ENCODE measurements at places on chromosomes 16 and 17. TPM values are rescaled to one million over a fixed set of nuclear protein-coding genes. Genes with fewer than 3 reads are reported as not detected.
A peak's percentile ranks its signal among the peaks of the same experiment; 100 is the strongest.

Gene CCDC200
- not detected for total RNA-seq

Gene SPIRE2
- 0.77 TPM for total RNA-seq

Gene CA7
- not detected for total RNA-seq

DNA sequence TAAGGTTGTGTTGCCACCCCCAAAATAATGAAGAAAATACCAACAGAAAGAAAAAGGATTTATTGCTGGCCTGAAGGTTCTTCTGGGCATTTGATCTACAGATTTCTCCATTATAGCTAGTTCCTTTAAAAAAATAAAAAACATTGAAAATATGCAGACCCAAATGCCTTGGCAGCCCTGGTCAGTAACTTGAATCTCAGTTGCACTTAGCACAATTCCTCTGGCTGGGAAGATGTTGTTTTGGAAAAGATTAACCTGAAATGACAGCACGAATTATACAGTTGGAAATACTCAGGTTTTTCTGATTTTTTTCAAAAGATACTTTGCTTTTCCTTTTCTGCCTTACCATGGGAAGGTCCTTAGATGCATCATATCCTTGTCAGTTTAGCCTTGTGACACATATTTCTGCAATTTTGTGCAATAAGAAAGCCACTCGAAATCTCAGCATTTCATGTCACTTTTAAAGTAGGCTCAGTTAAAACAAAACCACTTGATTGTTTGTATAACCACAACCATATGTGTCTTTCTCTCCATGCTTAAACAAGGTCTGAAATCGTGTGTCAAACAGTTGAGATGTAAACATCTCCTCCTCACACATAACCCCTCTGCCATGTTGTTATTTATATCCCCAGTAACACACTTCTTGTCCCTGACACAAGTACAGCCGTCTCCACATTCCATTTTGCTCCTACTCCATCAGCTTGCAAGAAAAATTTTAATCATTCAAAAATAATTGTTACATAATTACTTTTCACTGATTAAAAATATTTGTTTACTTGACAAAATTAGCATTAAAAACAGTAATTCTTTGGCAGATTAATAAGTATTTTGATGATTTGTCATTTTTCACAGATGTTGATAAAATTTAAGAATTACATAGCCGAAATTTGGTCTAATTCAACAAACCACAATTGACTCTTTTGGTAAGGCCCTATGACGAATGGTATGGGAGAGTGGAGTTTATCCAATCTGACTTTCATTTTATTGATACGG lies 61.1 kb downstream of the SIAH1 start:
- DNase-seq: no peak

Gene RTN4RL1
- total RNA-seq: 1.9 TPM

- peak; percentile 31 for DNase-seq
Measured at GRCh38 chr16:23186171-23186570, 3.6 kb downstream of the SCNN1G start.

GRCh38 chr16:46620266-46621005 lies 743 bp downstream of the SHCBP1 start:
- DNase-seq: no peak

GRCh38 chr16:5042574-5043171 lies 8.9 kb upstream of the NAGPA start:
- DNase-seq: no peak

Gene FLYWCH2
- 28.6 TPM for total RNA-seq

DNA sequence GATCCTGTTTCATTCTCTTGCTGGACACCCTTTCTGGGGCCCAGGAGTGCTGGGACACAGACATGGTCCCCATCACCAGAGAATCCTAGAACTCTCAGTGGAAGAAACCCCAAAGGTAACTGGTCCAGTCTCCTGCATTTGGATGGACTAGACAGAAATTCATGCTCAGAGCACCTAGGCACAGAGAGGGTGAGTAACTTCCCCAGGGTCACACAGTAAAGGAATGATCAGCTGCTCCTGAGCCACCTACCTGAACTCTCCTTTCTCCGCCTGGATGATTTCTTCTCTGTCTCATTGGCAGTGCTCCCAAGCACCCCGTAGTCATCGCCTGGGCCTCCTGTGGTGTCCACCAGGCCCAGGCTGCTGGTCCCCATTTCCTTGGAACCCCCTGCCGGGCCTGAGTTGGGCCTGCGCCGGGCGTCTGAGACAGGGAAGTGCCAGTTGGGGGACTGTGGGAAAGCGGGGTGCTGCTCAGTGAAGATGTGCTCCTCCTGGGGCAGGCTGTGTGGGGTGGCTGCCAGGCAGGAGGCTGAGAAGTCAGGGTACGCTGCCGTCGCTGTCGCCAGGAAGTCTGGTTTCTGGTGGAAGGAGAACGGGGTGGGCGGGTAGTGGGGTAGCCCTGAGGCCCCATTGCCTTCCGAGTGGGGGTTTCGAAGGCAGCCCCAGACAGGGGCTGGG lies 767 bp downstream of the MEOX1 start:
- DNase-seq: no peak

- DNase-seq: no peak
Measured at GRCh38 chr16:55351936-55352335, 27.9 kb downstream of the IRX6 start.

Gene TBX6
- 0.79 TPM for total RNA-seq

- no peak for DNase-seq
Measured at GRCh38 chr17:4433515-4434031, at the start of gene SPNS3. SPNS3 (plus strand) TSS chr17:4433940; CDS start chr17:4433968, 28 bp downstream.

Gene CPNE7
- not detected for total RNA-seq

GRCh38 chr17:72806011-72806410 lies 286.5 kb downstream of the SLC39A11 start:
- no peak for DNase-seq

- DNase-seq: no peak
Measured at GRCh38 chr16:53664724-53665345, 38.8 kb downstream of the RPGRIP1L start.

DNA sequence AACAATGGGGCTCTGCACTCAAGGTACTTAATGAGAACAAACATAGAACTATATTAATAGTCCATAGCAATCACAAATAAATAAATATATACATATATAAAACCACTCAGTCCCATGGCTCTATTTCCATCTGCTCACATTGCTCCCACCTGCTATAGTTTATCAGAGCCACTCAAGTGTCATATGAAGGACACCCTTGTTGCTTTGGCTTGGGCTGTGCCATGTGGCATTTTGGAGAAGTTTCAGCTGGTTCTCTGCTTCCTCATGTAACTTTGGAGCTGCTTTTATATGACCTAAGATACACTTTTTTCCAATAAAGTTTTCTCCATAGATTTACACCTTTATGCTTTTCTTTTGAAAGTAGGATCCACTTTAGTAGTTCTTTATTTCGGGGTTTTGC lies 126.4 kb downstream of the KCNJ2 start:
- no peak for DNase-seq

- no peak for DNase-seq
Measured at GRCh38 chr16:49434733-49435132, 61.1 kb downstream of the C16orf78 start.

DNA sequence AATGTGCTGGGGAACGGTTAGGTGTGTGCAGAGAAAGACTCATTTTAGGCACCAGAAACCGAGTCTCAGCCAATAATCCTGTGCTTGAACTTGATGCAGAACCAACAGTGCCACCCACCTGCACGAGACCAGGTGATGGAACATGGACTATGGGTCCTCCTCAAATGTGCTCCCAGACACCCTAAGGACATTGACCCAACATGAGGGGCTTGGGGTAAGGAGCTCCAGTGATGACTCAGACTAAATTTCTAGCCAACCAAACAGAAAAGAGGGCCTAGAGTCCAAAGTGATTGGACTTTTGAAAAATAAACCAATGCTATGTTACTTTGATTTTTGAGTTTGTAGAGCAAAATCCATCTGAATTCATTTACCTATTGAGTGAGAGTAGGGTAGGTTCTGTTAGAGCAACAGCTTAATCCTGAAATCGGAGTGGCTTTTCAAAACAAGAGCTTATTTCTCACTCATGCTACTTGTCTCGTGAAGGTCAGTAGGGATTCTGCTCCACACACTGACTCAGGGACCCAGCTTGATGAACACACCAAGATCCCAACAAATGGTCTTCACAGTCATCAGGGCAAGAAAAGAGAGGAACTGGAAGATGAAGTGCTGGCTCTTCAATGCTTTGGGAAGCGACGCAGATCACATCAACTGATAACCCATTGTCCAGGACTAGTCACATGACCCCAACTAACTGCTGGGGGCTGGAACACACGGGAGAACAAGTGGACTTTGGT lies 21.8 kb downstream of the FAM20A start:
- no peak for DNase-seq

- DNase-seq: no peak
Measured at GRCh38 chr17:19357351-19357750, 5.2 kb downstream of the B9D1 start.

DNA sequence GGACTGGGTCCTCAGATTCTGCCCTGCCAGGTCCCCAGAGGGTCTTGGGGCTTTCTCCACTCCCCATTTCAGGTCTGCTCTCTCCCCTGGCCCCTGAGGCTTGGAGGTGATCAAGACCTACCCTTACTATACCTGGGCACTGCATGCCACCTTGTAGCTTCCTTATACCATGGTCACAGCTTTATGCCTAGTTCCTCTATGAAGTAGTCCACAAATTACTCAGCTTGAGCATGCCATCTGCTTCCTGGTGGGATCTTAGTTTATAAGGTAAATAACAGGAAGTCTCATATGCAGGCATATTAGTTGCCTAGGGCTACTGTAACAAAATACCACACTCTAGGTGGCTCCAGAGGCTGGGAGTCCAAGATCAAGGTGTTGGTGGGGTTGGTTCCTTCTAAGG lies 11.0 kb upstream of the PMFBP1 start:
- DNase-seq: no peak

- peak; percentile 89 for DNase-seq
Measured at GRCh38 chr17:29617481-29618271, 5.0 kb downstream of the CORO6 start.

- DNase-seq: no peak
Measured at GRCh38 chr17:49832840-49833599, 14.8 kb downstream of the TAC4 start.

DNA sequence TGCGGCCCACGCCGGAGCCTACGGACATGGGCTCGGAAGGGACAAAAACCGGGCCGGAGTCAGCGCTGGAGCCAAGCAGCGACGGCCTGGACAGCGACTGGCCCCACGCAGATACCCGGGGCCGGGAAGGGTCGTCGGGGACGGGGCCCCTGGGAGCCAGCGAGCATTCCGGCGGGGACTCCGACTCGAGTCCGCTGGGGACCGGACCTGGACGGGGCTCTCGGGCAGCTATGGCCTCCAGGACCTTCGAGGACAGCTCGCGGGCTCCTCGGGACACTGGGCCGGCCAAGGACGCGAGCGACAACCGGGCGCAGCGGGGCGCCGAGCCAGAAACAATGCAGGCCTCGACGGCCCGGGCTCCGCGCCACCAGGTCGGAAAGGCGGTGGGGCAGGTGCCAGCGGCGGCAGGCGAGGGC lies 1.0 kb downstream of the MYO15B start:
- peak; percentile 77 for DNase-seq

GRCh38 chr17:67515490-67516083 lies 138.5 kb downstream of the PITPNC1 start:
- no peak for DNase-seq

Gene MYL4
- total RNA-seq: 133 TPM

DNA sequence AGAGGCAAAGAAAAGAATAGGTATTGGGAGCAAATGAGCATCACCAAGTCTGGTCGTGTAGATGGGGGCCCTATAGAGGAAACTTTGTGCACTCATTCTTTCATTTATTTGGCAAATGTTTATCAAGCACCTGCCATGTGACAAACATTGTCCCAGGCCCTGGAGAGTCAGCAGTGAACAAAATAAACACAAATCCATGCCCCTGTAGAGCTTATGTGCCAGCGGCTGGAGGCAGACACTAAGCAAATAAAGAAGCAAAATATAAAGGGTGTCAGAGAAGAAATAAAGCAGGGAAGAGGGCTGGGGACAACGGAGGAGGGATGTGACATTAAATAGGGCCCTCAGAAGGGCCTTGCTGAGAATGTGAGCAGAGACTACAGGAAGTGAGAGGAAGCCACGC lies 45.5 kb downstream of the KATNIP start:
- no peak for DNase-seq

Gene ACSM2A
- total RNA-seq: not detected

Gene CHTF8
- 51.7 TPM for total RNA-seq

- DNase-seq: no peak
Measured at GRCh38 chr17:76246080-76247066, 6.1 kb upstream of the RNF157 start.

Gene CACNG1
- not detected for total RNA-seq

GRCh38 chr16:8874388-8874787 lies 5.6 kb upstream of the CARHSP1 start:
- no peak for DNase-seq

Gene TPSG1
- total RNA-seq: not detected

DNA sequence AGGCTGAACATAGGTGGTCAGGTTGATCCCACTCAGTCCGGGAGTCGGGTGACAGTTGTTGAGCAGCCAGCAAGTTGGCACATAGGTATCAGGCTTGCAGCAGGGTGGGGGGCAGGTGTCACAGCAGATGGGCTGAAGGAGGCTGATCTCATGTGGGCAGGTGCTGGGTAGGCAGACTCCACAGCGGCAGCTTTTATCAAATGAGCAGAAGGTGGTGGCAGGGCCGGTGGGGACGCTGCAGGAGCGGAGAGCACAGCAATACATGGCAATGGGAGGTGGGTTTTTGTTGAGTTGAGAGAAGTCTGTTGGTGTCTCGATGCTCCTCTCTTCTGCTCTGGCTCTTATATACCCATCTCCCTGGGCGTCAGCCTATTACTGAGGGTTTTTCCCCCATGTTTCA lies at the start of gene KRTAP3-1:
Gene KRTAP3-1, minus strand, starts transcription at position 318 of the 400 bp plus-strand sequence. Its CDS starts 54 bp downstream, at position 264.
- DNase-seq: no peak

- peak; percentile 70 for DNase-seq
Measured at GRCh38 chr17:2704031-2704889, 7.3 kb downstream of the CLUH start.

GRCh38 chr17:7437369-7437863 lies 1.9 kb upstream of the FGF11 start:
- no peak for DNase-seq

DNA sequence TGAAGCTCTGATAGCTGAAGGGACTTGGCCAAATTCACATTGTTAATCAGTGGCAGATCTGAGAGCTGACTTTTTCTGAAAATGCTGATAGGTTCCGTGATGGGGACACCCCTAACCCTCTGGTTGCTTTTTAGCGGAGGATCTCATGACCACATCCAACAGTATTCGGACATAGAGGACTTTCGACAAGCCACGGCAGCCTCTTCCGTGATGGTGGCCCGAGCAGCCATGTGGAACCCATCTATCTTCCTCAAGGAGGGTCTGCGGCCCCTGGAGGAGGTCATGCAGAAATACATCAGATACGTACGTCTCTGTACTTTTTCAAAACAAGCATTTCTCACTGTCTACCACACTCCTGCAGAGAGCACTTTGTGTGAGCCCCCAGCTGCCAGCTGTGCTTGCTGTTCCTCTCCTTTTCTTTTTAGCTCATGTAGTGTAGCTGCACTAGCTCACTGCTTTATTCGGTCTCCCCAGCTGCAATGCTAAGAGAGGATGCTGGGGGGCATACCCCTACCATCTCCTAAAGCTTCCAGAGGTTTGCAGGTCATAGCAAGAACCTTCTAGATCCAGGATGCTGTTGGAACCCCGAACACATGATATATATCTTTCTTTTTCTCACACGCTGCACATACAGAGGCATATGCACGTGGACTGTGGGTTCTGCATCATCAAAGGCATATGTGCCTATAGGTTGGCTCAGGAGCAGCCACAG lies 14.2 kb upstream of the NFATC3 start:
- DNase-seq: no peak

Gene CHST5
- 0.07 TPM for total RNA-seq
